ENCODE measurements at places on chromosomes 4 and X.

GRCh38 chr4:83320548-83320947 is 14.1 kb downstream of the HPSE start:
- DNase-seq, result no peak

DNA sequence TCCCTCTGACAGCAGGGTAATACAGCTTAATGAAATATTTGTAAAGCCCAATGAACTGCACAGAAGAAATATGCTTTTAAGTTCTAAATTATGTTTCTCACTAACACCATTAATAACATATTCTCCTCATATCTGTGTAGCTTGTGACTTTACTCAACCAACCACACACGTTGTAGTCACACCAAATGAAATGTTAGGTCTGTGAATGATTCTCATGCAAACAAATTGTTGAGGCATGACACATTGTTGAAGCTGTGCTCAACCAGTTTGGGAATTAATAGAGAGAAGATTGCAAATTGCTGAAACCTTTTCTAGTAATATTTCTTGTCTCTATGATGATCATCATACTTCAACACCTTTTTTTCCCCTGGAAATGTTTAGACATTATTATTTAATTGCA is 645.9 kb downstream of the PCDH7 start:
- no peak for DNase-seq

- DNase-seq, result no peak
Measured at GRCh38 chr4:164989471-164989870, 12.0 kb upstream of the TRIM61 start.

GRCh38 chr4:22434895-22435294 is 81.0 kb downstream of the ADGRA3 start:
- no peak for DNase-seq

DNA sequence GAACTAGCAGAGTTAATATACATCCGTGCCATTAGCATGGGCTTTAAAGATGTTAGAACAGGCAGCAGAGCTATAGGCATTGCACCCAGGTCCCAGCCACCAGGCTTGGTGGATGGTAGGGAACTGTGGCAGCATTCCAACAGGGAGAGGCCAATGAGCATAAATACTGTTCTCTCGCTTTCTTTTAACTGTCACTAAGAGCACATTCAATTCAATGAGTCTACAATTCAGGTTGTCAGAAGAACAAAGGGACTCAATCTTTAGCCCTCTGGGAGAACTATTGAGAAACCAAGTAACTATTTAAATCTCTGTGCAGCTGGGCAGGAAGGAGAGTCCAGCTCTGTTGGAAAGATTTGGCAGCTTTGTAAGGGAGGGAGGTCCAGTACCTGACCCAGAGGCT is 165.6 kb downstream of the CHIC1 start:
- no peak for DNase-seq

Measured in NCI-H2029 (cell line).